ENCODE measurements at places on chromosomes 16 and 17.

- DNase-seq: no peak
Measured at GRCh38 chr16:10624527-10624926, 44.1 kb upstream of the EMP2 start.

- peak; percentile 50 for DNase-seq
Measured at GRCh38 chr16:88634994-88635670, 3.2 kb upstream of the IL17C start.

DNA sequence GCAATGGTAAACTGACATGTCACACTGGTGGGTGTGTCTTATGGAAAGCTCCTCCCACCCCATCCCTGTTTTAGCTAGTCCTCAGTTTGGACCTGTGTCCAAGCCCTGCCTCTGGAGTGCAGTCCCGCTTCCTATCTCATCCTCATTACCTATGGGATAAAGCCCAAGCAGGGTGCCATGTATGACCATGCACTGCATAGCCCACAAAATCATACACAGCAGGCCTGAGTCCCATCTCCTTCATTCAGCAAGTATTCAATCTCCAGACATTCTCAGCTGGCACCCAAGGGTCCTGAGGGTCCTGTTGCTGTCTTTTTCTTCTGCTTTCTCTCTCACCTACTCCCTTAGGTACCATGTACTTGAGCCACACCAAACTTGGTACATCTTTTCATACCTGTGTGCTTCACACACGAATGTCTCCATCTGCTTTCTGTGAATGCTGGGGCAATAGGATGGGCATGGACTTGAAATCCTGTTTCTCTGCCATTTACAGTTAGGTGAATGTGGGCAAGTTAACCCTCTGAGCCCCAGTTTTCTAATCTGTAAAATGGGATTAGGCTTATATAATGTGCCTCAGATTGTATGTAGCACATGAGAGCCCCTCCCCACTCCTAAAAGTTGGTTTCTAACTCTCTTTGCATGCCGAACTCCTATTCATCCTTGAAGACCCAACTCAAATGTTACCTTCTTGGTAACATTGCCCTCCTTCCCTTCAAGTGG lies 28.5 kb downstream of the TNS4 start:
- DNase-seq: no peak

DNA sequence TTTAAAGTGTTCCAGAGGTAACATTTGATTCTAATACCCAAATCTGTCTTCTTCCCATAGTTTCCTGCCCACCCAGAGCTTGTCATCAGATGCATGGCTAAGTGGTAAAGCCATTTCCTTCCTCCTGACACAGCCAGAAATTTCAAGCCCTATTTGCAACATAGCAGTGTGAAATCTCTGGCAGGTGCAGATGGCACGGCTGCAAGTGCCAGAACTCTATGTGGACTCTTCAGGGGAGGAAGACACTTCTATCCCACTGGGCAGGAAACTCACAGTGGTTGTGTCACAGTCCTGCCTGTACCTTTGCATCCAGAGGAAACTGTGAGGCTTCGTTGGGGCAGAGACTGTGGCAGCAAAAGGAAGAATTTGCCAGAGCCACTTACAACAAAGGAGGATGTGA lies 13.2 kb downstream of the DYNLRB2 start:
- DNase-seq: no peak

DNA sequence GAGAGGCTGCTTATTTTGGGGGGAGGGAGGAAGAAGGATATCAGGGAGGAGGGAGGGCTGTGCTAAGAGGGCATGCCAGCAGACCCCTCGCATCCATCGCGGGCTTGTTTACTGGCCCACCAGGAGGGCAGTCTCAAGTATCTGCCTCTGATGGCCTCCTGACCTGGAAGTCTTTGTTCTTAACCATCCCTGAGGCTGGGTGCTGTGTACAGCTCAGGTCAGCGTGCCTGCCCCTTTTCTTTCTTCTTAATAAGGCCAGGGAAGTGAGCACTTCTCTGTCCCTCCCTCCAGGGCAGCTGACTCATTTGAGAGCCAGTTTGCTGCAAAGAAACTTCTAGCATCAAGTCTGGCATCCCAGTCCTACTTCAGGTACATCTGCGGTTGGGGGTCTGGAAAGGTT lies 157.0 kb downstream of the CCDC182 start:
- DNase-seq: no peak

- DNase-seq: peak; percentile 52
Measured at GRCh38 chr17:82734987-82735866, at the start of gene FN3K. TSS of gene FN3K (plus strand) at chr17:82735615. CDS start at chr17:82735637, 22 bp downstream.

- DNase-seq: no peak
Measured at GRCh38 chr17:63437287-63438091, 8.6 kb downstream of the CYB561 start.

- DNase-seq: no peak
Measured at GRCh38 chr17:2906901-2907300, 110.7 kb downstream of the RAP1GAP2 start.

GRCh38 chr17:44733753-44734152 lies 25.0 kb upstream of the ADAM11 start:
- peak; percentile 41 for DNase-seq

DNA sequence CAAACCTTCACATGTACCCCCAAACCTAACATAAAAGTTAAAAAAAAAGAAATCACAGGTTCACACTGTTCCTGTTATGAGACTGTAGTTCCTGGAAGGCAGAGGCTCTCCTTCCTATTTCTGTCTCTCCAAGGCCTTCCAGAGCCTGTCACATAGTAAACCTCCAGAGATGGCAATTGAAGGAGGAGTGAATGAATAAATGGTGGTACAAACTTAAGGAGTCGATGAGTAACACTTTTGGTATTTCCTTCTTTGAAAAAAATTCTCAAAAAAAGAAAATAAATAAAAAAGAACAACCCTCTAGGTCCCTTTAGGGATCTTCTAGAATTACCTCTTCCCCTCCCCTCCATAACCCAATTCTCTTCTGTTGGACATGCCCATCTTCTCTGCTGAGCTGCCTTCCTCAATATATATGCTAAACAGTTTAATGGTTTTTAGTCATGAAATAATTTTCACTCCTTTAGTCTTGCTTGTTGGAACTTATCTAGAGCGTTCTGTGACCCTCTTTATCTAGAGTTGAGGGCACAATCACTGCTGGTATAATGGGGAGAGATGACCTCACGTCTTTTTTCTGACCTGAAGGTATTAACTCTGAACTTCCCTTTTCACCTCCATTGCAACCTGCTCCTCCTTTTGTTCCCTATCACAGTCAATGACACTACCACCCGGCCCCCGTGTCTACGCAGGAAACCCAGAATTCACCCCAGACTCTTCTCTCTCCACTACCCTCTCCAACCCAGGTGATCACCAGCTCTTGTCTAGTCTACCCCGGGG lies 1.7 kb upstream of the TAF15 start:
- peak; percentile 57 for DNase-seq

DNA sequence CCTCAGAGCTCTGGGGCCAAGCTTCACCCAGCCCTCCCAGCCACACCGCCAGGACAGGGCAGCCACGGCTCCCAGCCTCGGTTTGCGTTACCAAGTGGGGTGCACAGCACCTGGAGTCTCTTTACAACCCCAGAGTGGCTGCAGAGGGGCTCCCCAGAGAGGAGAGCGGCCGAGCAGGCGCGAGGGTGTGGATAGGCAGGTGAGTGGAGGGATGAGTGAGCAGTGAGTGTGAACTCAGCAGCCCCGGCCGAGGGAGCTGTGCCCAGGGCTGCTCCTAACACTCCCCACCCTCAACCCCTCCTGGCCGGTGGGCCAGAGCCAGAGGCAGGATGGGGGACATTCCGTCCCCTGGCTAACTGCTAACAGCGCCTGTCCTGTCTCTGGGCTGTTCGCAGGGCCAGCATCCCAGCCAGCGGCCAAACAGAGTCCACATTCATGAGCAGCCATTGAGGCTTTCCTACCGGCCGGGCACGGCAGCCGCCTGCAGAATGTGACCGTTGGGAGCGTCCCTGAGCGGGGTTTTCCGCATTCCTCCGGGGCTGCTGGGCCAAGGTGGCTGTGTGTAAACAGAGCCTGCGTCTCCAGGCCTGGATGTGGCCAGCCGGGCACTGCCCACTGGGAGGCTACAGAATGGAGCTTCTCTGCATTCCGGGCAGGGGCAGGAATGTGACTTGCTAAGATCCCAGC lies 5.3 kb downstream of the ZNF469 start:
- peak; percentile 67 for DNase-seq

DNA sequence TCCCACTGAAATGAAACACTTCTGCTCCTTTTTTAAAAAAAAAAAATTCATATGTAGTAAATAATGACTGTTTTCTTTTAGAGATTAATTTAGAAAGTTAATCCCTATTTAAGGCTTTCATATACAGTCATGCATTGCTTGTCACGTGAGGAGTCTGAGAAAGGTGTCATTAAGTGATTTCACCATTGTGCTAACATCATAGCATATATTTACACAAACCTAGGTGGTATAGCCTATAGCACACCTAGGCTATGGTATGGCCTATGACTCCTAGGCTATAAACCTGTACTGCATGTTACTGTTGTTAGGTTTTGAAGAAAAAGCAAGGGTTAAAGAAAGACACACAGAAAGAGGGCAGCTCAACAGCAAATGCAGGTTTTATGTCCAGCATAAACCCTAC lies 13.7 kb downstream of the PPY start:
- no peak for DNase-seq

DNA sequence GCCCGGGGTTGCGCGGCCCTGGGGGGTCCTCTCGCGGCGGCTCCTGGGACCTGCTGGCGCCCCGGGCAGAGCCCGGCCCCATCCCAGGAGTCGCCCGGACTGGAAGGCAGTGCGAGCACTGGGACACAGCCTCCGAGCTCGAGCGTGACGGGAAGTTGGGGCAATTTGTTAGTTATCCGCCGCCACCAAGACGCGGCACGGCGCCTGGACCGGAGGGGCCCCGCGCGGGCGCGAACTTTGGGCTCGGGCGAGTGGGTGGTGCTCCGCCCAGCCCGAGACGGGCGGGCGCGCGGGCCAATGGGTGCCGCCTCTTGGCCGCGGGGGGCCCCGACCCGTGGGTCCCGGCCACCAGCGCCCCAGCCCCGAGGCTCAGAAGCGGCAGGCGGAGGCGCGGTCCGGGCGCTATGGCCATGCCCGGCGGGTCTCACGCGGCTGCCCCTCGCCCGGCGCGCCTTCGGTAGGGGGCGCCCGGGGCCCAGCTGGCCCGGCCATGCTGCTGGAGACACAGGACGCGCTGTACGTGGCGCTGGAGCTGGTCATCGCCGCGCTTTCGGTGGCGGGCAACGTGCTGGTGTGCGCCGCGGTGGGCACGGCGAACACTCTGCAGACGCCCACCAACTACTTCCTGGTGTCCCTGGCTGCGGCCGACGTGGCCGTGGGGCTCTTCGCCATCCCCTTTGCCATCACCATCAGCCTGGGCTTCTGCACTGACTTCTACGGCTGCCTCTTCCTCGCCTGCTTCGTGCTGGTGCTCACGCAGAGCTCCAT lies at the start of gene ADORA2B:
Gene ADORA2B, plus strand, starts transcription at position 372 of the 768 bp plus-strand sequence. Its CDS starts 119 bp downstream, at position 491.
- DNase-seq: peak; percentile 82

DNA sequence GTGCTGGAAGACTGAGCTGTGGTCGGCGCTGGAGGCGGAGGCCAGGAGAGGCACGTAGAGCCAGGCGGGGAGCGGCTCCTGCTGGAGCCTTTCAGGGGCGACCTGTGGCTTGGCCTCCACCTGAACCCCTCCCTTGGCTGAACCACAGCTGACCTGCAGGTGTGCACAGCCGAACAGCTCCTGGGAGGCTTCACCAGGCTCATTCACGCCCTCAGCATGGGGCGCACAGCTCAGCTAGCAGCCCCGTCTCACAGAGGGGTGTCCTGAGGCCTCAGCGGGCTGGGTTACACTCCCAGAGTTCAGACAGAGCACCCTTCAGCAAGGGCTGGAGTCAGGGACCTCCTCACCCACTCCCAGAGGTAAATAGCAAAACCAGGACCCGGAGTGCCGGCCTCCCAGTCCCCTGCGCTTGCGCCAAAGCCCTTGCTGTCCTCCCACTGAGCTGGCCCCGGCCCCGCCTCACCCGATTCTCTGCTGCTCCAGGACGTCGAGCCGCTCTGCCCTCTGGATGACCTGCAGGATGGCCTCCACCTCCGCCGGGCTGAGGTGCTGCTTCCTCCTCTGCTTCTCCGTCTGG lies 31.7 kb downstream of the RPH3AL start:
- DNase-seq: no peak

GRCh38 chr17:75881678-75882454 lies 3.5 kb upstream of the TRIM47 start:
- DNase-seq: no peak

DNA sequence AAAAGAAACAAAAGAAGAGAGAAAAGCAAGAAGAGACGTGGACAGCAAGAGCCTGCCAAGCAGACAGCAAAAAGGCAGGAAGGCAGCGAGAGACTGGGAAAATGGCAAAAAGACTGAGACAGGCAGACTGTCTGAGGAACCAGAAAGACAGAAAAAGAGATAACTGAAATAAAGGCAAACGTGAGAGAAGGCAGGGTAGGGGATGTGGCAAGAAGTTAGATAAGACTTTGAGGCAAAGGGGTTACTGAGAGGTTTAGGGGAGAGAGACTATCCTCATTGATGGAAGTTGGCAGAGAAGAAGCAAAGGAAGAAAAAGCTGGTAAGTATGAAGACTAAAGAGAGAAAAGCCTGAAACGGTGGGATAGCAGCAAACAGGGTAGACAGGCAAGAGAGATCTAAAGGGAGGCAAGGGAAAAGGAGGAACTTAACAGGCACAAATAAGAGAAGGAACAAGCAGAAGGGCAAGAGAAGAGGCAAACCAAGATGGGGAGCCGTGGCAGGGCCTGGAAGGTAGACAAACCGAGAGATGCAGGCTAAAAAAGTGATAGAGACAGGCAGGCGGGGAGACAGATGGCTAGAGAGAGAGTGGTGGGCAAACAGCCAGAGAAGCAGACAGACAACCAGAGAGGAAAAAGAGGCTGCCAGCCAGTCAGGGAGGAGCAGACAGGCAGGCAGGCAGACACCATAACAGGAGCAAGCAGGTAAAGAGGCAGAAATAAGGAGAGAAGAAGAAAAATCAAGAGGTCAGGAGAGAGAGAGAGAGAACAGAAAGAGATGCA lies 7.1 kb upstream of the CHD3 start:
- DNase-seq: no peak

DNA sequence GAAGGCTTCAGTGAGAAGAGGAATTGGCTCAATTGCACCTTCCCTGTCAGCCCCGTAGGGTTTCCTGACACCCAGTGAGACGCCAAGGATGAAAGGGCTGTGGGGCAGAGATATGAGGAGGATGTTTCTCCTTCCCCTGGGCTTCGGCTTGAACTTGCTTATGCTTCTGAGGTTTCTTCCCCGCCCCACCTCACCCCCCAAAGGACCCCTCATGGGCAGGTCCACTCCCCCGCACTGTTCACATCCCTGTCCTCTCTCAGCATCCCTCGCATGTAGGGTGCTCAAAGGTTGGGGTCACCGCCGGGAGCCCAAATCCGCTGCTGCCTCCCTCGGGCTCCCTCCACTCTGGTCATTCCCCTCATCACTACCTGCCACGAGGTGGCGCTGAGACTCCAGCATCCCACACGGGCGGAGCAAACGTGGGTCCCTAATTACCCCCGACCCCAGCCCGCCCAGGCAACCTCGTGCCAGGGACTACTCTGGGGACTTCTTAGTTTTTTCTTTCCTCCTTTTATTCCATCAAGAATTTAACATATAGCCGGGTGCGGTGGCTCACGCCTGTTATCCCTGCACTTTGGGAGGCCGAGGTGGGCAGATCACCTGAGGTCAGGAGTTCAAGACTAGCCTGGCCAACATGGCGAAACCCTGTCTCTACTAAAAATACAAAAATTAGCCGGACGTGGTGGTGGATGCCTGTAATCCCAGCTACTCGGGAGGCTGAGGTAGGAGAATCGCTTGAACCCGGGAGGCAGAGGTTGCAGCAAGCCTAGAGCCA lies 3.3 kb upstream of the TRARG1 start:
- peak; percentile 60 for DNase-seq

- DNase-seq: no peak
Measured at GRCh38 chr16:85484347-85485300, 128.5 kb upstream of the GSE1 start.
